ENCODE measurements at places on chromosomes 2 and 18.
A peak's percentile ranks its signal among the peaks of the same experiment; 100 is the strongest.

DNA sequence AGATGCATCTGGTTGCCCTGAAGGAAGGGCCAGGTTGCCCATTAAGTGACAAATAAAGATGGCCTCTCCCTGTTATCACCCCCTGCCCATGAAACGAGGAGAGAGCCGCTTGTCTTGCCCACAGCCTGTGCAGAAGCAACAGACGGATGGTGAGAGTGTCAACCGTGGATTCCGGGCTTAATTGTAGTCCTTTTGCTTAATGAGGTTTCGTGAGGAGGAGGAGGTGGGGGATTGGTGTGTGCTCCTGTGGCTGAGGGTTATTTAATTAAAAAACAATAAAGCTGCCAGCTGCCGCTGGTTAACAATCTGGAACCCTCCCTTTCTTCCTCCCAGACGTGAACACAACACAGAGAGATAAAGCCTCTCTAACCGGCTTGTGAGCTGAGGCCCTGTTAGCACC, 188.0 kb upstream of the PARD3B start:
- DNase-seq: no peak

DNA sequence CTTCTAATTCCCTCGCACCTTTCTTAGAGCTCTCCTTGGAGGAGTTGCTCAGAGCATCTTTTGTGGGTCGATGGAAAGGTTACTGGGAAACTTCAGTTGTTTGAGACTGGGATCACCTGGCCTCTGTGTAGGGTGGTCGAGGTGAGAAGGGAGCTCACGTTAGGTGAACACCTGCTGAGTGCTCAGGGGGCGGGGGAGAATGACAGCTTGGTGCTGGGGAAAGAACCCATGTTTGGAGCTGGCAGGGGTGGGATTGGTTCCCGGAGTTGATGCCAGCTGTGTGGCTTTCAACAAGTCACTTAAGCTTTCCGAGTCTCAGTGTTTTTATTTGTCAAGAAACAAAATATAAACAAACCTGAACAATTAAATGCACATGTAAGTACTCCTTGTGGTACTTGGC, 122.3 kb downstream of the GLI2 start:
- DNase-seq: no peak

GRCh38 chr2:23850564-23851256, 76.2 kb downstream of the ATAD2B start:
- no peak for DNase-seq

- DNase-seq: no peak
Observed at GRCh38 chr2:142112757-142113221, 18.0 kb downstream of the LRP1B start.

GRCh38 chr2:76211991-76212985, 501.6 kb upstream of the GCFC2 start:
- no peak for DNase-seq

- DNase-seq: no peak
Observed at GRCh38 chr2:114185501-114185900, 256.9 kb upstream of the DPP10 start.

DNA sequence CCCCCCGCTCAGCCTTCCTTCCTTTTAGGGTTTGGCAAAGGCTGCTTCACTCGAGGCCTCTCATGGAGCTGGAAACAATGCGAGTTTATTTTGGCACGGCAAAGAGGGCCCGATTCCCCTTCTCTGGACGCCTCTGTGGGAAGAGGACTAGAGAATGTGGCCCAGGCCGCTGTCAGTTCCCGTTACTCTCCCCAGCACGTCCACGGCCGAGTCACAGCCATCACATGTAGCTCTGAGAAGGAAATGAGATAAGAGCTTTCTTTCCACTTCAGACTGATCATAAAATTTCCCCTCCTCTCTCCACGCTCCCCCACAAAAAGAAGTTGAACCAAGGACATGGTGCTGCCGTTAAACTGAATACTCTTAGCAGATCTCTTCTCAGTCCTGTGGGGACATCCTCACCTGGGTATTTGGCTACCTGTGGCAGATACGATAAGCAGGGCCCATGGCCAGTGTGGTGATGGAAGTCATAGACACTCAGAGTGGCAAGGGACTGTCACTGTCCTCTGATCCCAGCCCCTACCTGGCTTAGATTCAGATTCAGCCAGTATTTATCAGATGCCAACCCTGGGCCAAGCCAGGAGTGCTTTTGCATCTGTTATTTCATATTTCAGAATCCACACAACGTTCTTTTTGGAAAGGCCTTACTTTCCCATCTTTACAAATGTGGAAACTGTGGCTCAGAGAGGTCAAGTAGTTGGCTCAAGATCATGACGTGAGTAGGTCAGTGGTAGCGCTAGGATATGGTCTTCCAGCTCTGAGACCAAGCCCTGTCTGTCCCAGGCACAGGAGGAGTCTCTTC, 101.2 kb downstream of the MCFD2 start:
- DNase-seq: no peak

GRCh38 chr2:109322641-109323040, 193.6 kb downstream of the SH3RF3 start:
- DNase-seq: no peak

DNA sequence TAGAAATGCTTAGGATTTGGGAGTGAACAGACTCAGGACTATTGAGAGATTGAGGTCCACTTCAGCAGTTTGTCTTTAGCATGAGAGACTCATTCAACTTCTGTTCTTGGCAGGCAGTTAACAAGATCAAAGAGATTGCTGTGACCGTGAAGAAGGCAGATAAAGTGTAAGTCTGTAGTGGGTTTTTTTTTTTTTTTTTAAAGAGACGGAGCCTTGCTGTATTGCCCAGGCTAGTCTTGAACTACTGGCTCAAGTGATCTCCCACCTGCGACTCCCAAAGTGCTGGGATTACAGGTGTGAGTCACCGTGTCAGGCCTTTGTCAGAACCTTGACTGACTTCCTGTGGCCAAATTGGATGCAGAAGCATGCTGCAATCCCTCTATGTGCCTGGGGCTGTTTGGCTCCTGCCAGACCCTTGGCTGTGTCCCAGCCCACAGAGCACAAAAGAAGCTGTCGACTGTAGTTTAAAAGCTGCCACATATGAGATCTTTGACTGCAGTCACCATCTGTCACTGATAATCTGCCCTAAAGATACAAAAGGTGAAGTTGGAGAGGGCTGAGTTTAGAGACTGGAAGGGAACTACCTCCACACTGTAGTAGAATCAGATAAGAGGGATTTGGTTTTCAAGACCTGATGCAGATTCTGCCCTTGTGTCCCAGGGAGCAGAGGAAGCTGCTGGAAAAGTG, 9.9 kb downstream of the CCT7 start:
- DNase-seq: no peak

GRCh38 chr2:172985139-172985892, 90.3 kb upstream of the MAP3K20 start:
- DNase-seq: peak; percentile 25

GRCh38 chr2:102622646-102623045, 3.3 kb downstream of the SLC9A2 start:
- no peak for DNase-seq

- DNase-seq: peak; percentile 41
Observed at GRCh38 chr2:173076581-173077345, 1.1 kb downstream of the MAP3K20 start.

DNA sequence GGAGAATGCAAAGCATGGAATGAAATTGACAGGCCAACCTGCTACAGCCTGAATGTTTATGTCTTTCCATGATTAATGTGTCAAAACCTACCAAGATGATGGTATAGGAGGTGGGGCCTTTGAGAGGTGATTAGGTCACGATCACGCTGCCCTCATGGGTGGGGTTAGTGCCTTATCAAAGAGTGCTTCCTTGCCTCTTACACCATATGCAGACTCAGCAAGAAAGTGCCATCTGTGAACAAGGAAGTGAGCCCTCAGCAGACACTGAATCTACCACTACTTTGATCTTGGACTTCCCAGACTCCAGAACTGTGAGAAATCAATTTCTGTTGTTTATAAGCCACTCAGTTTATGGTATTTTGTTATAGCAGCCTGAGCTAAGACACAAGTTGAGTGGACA, 147.5 kb upstream of the BCL2L11 start:
- DNase-seq: no peak

- no peak for DNase-seq
Observed at GRCh38 chr18:24380163-24380747, 17.4 kb downstream of the OSBPL1A start.

DNA sequence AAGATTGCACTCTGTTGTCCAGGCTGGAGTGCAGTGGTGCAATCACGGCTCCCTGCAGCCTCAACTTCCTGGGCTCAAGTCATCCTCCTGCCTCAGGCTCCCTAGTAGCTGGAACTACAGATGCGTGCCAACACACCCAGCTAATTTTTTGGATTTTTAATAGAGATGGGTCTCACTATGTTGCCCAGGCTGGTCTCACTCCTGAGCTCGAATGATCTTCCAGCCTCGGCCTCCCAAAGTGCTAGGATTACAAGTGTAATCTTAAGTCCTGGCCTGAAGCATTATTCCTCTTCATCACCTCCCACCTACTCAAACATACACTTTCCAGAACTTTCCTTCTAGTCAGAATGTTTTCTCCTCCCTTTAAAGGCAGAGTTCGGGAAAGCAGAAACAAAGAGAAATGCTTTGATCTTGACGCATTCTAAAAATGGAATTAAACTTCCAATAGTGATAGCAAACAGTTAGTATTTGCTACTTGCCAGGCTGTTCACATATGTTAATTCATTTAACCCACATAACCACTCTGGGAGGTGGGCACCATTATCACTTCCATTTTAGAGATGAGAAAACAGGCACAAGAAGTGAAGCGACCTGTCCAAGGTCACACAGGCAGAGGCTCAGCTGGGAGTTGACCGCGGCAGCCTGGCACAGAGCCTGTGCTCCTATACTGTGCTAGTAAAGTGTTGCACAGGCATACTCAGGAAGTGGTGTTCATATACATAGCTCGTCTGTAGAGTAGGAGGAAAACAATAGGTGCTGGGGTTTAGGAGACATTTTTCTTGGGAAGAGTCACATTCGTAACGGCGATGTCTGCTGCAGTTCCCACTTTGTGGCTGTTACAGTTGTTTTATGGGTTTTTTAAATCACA, 24.6 kb downstream of the TEX44 start:
- DNase-seq: no peak

GRCh38 chr2:120434492-120435308, 88.8 kb downstream of the INHBB start:
- no peak for DNase-seq

GRCh38 chr2:165191096-165191728, 12.6 kb downstream of the SCN3A start:
- DNase-seq: no peak

- DNase-seq: no peak
Observed at GRCh38 chr2:32732912-32733472, 105.1 kb downstream of the TTC27 start.

DNA sequence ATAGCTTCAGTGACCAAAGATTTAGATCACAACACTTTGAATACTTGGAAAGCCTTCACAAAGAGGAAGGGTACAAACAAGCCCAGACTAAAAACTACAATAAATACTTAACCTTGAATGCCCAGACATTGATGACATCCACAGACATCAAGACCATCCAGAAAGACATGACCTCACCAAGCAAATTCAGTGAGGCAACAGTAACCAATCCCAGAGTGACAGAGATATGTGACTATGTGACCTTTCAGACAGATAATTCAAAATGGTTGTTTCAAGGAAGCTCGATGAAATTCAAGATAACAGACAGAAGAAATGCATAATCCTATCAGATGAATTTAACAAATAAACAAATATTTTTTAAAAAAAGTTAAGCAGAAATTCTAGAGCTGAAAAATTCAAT, 19.9 kb upstream of the EVA1A start:
- DNase-seq: no peak

DNA sequence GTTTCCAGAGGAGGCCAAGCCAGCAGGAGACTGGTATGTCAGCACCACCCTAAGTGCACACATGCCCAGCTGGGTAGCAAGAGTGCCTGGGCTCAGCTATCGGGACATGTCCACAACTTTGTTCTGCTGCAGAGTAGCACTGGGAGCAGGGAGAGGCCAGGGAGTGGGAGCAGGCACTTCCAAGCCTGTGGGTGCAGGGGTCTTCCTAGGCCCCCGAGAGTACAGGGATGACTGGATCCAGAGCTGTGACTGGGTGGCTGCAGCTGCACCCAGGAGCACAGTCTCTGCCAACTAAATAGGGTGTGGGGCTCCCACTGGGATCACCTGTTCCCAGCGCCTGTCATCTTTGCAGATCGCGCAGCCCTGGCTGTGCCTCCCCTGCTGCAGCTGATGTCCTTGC, 256.0 kb upstream of the HNMT start:
- no peak for DNase-seq

DNA sequence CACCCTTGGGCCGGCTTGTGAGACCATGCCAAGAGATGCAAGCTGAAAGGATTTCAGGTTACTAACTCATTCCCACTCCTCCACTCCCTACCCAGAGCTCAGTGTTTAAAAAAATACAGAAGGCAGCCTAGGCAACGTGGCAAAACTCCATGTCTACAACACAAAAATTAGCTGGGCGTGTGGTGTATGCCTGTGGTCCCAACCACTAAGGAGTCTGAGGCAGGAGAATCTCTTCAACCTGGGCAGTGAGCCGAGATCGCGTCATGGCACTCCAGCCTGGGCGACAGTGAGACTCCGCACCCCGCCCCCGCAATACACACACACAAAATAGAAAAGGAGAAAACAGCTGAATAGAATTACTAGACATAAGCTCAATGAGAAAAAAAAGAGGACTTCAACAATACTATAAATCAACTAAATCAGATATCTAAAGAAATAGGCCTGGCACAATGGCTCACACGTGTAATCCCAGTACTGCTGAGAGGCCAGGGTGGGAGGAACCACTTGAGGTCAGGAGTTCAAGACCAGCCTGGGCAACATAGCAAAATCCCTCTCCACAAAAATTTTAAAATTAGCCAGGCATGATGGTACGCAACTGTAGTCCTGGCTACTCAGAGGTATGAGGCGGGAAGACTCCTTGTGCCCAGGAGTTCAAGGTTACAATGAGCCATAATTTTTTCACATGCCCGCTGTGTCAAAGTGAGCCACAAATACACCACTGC, 10.1 kb downstream of the IWS1 start:
- DNase-seq: no peak

- no peak for DNase-seq
Observed at GRCh38 chr18:22271030-22271429, 101.6 kb downstream of the GATA6 start.

DNA sequence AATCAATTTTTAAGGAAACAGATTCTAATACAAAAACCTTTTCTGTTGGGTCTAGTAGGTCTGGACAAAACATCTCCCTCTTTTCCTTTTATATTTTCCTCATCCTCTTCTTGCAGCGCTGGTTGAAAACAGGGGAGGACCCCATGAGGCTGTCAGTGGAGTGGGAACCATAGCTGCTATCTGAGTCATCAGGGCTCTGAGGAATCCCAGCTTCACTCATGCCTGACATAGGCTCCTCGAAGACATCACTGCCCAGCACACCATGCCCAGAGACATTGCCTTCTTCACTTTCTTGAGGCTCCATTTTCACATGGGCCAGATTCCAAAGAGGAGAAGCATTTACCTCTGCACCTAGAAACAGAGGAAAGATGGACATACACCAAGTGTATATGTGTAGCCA, 10.0 kb downstream of the SUPT7L start:
- no peak for DNase-seq

- no peak for DNase-seq
Observed at GRCh38 chr18:49880661-49881060, 67.3 kb upstream of the ACAA2 start.

DNA sequence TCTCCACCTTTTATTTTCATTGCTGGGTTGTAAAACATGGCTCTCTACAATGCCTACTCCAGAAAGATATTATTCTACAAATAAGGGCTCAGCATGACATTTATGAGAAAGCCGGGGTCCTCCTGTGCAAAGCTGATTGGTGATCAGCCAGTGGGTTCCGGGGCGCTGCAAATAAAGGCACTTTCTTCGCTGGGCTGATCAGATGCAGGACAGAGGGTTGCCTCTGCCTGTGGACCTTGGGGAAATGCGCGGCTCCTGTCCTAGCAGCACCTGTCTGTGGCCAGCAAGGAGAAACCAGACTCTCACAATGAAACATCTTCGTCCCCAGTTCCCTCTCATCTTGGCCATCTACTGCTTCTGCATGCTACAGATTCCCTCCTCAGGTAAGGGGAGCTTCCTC, at the start of gene NMS:
NMS (plus strand) TSS at position 301 of the 400 bp plus-strand sequence; CDS start at position 308, 7 bp downstream.
- DNase-seq: no peak

Measured in stimulated activated CD4-positive, alpha-beta T cell treated with anti-CD3 and anti-CD28 coated beads, Interleukin-15, amount 100 ng/mL, for 24 hours (primary cell).